ENCODE measurements at places on chromosomes 16 and 17.

DNA sequence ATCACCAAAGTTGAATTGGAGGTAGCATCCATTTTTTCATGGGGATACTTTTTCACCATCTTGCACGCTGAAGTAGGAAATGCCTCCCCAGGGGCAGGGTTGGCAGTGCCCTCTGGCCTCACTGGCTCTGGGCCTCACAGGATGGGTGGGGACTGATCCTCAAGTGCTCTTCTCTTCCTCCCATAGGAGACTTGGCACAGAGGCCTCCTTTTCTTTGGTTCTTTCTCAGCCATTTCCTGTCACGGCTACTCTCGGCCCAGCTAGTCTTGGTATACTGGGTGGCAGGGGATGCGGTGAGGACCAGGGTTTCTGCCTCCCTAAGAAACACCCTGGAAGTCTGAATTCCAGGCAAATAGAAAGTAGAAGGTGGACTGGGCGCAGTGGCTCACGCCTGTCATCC, 58.2 kb downstream of the PECAM1 start:
- no peak for DNase-seq

- no peak for DNase-seq
These were observed 78.8 kb downstream of the ZFHX3 start for GRCh38 chr16:72969146-72969545.

GRCh38 chr16:1188432-1189189, 35.7 kb downstream of the CACNA1H start:
- DNase-seq: peak; percentile 46

DNA sequence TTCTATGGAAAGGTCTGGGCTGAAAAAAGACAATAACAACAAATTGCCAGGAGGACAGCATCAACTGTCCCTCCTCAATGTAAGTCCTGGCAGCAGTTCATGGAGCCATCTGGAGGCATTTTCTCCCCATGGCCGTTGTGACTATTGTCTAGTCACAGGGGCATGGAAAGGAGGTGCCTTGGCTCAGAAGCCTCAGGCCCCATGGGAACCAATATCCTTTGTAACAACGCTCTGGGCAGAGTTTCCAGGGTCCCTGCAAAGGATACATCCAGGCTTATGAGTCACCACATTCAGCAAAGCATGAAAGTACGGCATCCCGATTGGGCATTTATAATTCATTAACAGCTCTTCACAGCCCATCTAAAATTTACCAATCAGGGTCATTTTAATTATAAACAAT, 85.2 kb downstream of the GLG1 start:
- no peak for DNase-seq

- no peak for DNase-seq
These were observed 49.8 kb downstream of the COTL1 start for GRCh38 chr16:84568066-84568465.

DNA sequence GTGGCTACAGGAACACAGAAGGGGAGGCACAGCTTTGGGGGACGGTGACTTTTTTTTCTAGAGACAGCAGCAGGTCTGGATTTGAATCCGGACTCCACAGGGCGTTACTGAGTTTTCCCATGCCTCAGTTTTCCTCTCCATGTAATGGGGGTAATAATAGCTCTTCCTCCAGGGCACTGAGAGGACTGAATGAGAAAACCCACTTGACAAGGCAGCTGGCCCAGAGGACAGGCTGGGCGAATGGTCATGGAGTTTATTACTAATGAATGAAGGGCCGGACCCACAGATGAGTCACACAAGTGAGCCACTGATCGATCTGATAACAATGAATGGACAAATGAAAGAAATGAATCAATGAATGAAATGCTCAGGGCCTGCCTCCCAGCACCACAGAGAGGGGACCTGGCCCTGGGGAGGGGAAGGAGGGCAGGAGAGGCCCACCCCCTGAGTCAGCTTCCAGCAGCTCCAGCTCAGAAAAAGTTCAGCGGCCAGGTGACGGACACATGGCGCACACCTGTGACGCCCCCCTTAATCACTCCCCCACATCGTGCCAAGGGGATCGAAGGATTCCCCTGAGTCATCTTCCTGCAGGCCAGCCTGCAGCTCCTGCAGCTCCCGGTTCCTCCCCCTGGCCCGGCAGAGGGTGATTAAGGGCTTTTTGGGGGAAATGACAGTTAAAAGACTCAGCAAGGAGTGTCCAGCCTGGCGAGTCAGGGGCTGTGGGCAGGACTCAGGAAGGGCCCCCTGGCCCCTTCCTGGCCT, 54.3 kb downstream of the SOCS1 start:
- DNase-seq: no peak

DNA sequence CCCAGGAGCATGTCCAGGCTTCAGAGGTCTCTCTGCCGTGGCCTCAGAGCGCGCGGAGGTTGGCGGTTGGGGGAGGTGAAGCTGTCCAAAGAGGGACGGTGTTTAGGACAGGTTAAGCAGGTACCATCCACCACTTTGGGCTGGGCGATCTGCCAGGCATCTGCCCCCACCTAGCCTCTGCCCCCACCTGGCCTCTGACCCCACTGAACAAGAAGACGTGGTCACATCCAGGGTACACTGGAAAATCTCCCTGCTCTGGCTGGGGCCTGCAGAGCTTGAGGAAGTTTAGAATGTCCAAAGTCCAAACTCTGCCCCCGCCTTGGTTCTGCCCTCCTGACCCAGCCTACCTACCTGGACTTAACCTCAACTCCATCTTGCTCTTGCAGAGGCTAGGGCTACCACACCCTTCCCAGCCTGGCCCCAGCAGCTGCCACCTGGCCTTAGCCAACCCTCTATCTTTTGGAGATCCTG, 1.6 kb downstream of the ITGA3 start:
- DNase-seq: no peak

DNA sequence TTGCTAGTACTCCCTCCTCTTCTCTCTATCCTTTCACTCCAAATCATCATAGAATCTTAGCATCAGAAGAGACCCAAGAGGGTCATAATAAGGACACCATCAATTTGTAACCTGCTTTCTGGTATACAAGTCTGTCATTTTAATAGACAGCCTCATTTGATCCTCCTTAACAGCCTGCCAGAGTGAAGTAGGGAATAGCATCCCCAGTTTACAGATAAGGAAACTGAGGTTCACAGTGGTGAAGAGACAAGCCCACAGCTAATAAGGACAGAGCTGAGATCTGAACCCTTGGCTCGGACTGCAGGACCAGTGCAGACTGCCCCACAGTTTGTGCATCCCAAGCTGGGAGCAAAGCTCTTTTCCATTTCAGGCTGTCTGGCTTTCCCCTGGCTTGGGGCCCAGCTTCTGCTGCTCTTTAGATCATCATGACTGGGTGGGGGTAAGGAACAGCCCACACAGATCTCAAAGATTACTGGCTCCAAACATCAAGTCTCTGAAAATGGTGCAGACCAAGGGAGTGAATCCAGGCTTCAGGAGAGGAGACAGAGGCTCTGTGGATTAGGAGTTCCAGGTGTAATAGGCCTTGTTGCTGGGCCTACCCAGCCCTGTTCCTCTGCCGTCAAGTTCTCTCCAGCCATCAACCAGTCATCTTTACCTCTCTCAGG, 10.3 kb upstream of the IGFBP4 start:
- no peak for DNase-seq

- peak; percentile 86 for DNase-seq
These were observed at the start of gene ALG1 for GRCh38 chr16:5071681-5072333. Gene ALG1, plus strand, starts transcription at chr16:5071843. Its CDS starts 7 bp downstream, at chr16:5071850.

DNA sequence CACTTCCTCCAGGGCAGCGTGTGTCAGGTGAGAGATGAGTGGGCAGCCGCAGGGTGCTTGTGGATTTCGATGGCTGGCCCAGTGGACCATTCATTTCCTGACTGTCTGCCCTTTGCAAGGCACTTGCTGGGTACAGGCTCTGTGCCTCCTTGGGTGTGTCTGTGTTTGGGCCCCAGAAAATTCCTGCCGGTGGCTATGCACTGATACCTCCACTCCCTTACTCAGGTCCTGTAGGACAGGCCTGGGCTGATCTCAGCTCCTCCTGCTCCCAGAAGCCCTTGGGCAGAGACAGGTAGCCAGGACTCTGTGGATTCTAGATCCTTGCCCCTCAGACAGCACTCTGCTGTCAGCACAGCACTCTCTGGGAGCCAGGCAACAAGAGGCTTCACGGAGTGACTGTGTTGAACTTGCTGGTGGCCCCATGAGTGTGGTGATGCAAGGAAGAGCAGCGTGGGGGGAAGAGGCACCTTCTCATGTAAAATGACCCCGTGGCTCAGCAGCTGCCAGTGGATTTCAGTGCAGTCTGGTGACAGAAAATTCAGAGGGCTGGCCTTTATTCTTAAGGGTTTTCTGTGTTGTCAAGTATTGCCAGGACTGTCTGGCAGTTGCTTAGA, 29.0 kb downstream of the PGS1 start:
- no peak for DNase-seq

GRCh38 chr17:8249621-8250500, 772 bp downstream of the PFAS start:
- no peak for DNase-seq

- DNase-seq: no peak
These were observed 32.6 kb downstream of the HS3ST3B1 start for GRCh38 chr17:14333506-14333905.

GRCh38 chr16:5193861-5194260, 96.3 kb upstream of the EEF2KMT start:
- no peak for DNase-seq

GRCh38 chr17:21246698-21247097, 6.5 kb downstream of the NATD1 start:
- DNase-seq: no peak

- DNase-seq: no peak
These were observed 5.0 kb upstream of the SLC25A35 start for GRCh38 chr17:8300226-8300625.

- no peak for DNase-seq
These were observed 36.8 kb downstream of the GDPD1 start for GRCh38 chr17:59257101-59257500.

DNA sequence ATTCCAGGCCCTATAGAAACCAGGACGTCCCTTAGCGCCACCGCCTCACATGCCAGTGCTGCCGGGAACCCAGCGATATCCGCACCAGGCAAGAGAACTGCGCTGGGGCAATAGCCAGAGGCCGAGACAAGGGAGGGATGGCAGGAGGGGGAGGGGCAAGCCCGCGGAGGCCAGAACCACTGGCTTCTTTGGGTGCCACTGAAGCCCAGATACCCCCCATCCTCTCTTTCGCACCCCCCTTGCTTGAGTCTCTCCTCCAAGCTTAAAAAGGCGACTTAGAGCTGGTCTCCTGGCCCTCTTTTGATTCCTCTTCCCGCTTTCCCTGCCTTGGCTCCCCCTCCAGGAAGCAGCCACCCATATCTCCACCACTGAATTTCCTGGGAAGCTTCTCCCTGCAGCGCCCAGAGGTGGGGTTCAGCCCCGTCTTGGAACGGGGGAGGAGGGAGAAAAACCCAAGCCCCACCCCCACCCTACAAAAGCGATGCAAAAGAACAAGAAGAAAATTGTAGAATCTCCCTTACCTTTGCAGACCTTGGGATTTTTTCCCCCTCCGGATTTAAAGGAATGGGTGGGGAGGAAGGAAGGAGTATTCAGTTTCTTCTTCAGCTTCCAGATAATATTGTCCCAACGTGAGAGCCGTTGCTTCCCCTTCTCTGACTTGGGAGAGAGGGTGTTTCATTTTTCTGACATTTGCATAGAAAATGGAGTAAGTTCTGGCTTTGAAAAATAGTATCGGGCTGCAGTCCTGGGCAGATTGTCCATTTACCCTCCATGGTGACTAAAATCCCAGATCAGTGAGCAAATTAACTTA, 622 bp downstream of the HOXB6 start:
- DNase-seq: no peak

DNA sequence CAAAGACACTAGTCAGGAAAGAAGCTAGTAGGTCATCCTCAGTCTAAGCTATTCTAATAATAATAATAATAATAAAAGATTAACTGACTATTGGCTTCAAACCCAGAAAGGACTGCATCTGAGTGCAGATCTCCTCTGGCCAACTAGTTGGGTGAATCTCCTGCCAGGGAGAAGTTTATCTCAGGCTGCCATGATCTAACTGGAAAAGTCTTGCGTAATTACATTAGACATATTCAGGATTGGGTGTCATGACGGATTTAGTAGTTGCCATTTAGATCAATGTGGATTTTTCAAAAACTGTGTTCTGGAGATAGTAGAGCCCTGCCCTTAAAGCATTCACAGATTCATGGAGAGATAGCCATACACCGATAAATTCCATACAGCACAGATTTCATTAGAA, 69.5 kb downstream of the KIF2B start:
- no peak for DNase-seq

DNA sequence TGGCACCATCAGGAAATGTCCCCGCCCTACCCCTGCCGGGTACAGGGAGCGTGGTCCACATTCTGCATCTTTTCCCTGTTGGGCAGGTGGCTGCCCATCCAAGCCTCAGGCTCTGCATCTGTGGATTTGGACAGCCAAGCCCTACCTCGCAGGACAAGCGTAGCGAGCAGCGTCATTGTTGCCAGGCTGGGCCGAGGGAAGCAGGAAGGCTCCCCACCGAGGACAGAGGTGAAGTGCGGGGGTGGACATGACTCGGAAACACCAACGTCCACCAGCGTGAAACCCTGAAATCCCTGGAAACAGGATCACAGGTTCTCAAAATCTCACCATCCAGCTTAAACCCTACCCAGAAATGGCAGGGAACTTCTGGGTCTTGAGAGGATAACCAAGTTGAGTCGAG, 73.6 kb downstream of the SOCS1 start:
- DNase-seq: no peak

GRCh38 chr16:29811896-29812665, at the start of gene PRRT2:
Gene PRRT2, plus strand, starts transcription at chr16:29812193. Its CDS starts 862 bp downstream, at chr16:29813055.
- peak; percentile 41 for DNase-seq

DNA sequence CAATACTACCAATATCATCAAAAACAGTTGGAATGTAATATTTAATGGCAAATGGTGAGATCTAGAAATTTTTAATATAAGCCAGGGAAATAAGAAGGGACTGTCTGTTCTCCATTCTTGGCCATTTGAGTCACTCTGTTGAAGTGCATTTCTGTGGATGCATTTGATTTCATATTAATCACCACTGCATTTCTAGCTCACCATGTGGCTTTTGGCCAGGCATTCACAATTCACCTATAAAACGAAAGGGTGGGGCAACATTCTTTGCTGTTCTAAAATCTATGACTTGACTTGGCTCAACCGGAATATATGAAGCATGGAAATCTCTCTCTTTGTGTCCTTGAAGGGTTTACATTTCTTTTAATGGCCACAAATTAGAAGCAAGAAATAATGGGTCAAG, 483.0 kb downstream of the SLC39A11 start:
- DNase-seq: no peak

Data from activated B cell treated with CpG ODN at 0.5 μM for 24 hours (primary cell).